ENCODE measurements at places on chromosomes 2 and 18.
A peak's percentile ranks its signal among the peaks of the same experiment; 100 is the strongest.

DNA sequence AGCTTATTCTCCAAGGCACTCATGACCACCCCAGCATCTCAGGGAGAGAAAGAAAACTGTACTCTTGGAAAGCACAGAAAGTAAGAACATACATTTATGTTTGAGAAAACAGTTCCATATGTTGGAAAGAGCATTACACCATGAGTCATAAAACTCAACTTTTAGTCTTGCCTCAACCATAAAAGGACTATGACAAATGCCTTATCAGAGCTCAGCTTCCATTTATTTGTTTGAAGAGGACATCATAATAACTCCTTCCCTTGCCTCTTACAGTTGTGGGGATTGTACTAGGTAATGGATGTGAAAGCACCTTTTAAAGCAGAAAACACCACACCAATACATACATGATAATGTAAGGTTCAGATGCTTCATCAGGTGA lies 370.8 kb downstream of the LNPK start:
- DNase-seq = no peak

- no peak for DNase-seq
Observed at GRCh38 chr2:19139386-19139785, 219.0 kb downstream of the OSR1 start.

GRCh38 chr18:79465392-79465991 lies 69.8 kb downstream of the NFATC1 start:
- DNase-seq = peak; percentile 28

GRCh38 chr2:54194761-54195750 lies 61.0 kb downstream of the TSPYL6 start:
- no peak for DNase-seq

DNA sequence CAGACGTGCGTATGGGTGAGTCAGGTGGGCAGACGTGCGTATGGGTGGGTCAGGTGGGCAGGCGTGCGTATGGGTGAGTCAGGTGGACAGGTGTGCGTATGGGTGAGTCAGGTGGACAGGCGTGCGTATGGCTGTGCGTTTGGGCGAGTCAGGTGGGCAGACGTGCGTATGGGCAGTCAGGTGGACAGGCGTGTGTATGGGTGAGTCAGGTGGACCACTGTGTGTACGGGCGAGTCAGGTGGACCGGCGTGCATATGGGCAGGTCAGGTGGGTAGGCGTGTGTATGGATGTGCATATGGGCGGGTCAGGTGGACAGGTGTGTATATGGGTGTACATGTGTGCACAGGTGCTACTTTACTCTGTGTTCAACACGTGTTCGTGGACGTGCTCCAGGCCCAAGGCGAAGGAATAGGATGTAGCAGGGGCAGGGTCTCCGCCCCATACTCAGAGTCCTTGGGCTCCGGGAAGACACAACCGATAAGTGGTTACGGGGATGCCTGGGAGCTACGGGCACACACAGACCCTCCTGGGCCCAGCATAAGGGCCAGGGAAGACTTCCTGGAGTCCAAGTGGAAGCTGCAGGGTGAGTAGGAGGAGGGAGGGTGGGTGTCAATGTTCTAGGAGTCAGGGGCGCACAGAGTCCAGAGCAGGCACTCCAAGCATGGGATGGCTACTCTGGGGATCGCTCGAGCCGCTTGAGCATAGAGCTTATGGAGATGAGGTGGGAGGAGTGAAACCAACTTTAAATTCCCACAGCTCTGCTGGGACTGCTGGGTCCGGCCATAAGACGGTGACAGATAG lies 27.1 kb upstream of the KLF11 start:
- DNase-seq = no peak

DNA sequence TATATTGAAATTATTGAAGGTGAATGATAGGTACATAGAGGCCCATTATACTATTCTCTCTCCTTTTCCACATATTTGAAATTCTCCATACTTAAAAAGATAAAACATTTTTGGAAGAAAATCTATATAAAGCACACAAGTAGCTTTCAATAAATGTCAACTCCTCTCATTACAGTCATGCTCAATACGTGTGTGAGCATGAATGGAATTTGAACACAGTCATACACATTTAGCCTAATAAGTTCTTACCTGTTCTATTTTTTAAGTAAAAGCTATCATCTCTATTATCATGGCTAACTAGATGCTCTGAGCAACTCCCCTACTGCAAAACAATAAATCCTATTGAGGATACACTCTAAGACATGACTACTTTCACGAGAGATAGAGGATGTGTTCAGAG lies 41.9 kb upstream of the SPATS2L start:
- no peak for DNase-seq

GRCh38 chr18:51398104-51398503 lies 200.6 kb upstream of the MEX3C start:
- no peak for DNase-seq

DNA sequence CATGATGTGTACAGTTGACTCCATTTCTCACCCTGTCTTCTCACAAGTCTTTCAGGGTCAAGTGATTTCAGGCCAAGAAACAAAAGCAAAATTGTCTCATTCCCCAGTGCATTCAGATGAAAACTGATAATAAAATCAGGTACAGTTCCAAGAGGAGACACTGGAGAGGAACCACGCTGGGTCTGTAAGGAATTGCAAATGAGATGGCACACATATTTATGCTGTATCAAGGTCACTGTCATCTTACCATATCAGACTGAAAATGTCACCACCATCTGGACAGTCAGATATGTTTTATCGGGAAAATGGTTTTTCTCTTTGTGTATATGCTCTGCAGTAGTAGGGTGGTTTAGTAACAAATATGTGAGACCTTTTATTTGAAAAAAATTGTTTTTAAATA lies 91.7 kb downstream of the CCDC138 start:
- no peak for DNase-seq

- DNase-seq = no peak
Observed at GRCh38 chr18:31598021-31598805, 6.5 kb downstream of the TTR start.

DNA sequence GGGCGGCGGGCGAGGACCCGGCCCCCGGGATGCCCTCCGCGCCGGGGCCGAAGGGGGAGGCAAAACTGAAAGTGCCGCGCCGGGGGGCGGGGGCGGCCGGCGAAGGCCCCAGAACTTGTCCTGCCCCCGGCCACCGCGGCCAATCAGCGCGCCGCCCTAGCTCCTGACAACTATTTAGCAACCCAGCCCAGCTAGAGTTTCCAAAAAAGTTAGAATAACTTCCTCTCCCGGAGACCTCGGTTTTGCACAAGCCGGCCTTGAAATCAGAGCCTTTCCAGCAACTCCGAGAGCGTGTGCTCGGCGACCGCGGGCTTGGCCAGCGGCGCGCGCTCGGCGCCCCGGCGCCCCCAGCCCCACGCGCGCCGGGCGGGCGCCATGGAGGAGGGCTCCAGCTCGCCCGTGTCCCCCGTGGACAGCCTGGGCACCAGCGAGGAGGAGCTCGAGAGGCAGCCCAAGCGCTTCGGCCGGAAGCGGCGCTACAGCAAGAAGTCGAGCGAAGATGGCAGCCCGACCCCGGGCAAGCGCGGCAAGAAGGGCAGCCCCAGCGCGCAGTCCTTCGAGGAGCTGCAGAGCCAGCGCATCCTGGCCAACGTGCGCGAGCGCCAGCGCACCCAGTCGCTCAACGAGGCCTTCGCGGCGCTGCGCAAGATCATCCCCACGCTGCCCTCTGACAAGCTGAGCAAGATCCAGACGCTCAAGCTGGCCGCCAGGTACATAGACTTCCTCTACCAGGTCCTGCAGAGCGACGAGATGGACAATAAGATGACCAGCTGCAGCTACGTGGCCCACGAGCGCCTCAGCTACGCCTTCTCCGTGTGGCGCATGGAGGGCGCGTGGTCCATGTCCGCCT lies at the start of gene TWIST2:
TSS of gene TWIST2 (plus strand) at position 245 of the 850 bp plus-strand sequence. CDS start at position 376, 131 bp downstream.
- DNase-seq = no peak

DNA sequence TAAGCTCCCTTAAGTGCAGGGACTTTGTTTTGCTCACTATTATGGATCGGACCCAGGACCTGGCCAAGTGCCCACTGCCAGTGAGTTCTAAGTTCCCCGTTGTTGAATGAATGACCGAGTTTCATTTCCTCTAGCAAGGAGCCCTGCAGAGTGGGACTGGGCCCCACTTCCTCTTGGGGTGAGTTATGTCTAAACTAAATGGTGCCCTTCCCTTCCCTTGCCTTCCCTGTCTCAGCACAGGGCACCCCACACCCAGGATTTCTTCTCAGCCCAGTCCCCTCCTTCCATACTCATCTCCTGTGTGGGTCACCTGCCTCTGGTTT lies 195.3 kb upstream of the HS6ST1 start:
- DNase-seq = no peak

DNA sequence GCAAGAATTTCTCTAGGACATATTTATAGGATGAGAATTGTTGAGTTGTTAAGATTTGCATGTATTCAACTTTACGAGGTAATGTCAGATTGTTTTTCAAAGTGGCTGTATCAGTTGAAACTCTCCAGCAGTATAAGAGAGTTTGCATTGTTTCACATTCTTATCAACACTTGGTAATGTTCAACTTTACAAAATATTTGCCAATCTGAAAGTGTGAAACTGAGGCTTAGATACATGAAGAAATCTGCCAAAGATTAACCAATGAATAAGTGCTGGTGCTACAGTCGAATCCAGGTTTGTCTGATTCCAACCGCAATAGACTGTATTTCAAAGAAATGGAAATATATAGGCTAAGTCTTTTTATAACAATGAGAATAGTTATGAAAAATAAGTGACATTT lies 117.0 kb downstream of the EHBP1 start:
- DNase-seq = no peak

DNA sequence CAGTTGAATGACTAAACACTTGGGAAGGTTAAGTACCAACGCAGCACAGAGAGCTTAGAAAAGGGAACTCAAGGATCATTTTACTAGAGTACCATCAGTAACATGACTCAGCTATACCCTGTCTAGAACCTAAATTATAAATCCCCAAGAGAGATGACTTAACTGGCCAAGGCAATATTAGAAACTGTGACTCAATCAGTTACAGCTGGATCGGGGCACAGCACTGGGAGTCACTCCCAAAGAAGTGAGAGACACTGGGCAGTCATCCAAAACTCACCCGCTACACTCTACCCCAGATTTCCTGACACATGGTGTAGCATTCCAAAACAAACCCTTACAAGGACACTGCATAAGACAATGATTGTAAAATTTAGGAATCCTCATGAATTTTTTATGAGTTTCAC lies 17.7 kb downstream of the IWS1 start:
- DNase-seq = peak; percentile 77

DNA sequence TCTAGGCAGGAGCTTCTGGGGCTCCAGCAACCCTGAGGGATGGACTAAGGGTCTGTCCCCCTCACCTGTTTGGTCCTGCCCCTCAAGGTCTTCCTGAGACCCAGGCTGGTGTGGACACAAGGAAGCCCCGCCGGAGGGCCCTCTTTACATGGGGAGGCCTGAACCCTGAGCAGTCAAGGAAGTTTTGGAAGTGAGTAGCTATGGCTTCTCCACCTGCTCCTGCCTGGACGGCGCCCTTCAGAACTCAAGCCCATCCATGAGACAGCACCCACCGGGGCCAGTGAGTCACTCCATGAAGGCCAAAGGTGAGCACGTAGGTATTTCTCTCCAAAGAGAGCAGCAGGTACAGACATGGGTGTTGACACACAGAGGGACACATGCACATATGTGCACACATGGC lies 98.2 kb upstream of the CTDP1 start:
- no peak for DNase-seq

DNA sequence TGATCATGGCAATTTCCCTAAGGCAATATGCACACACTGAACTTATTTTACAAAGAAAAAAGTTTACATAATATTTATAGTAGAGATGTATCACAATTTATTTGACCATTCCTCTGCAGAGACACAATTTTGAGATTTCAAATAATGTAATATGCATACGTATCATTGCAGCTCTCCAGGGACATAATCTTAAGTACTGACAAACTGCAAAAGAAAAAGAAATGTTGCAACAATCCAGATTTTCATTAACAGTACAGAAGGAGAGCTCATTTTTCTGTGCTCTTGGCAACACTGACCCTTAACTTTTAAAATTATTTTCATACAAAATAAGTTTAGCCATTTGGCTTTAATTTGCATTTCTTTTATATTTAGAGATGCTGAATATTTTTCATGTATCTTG lies 710.2 kb upstream of the SLC39A10 start:
- no peak for DNase-seq

- DNase-seq = no peak
Observed at GRCh38 chr18:41266616-41267015, 688.4 kb upstream of the PIK3C3 start.

DNA sequence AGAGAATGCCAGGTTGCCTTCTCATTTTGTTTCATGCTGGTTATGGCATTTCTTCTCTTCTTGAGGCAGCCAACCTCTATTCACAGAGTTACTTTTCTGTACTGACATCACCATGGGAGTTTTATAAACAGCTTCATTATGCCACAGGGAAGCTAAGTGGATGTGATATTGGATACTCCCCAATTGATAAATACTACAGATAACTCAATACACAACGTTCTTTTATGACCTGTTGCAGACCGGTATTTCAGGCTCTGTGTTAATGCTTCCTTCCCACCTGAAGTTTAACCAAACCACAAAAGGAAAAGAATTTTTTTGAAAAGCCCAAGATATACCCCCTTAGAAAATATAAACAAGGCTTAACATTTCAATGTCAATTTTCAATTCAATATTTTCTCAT lies 258.3 kb upstream of the SOX11 start:
- no peak for DNase-seq

DNA sequence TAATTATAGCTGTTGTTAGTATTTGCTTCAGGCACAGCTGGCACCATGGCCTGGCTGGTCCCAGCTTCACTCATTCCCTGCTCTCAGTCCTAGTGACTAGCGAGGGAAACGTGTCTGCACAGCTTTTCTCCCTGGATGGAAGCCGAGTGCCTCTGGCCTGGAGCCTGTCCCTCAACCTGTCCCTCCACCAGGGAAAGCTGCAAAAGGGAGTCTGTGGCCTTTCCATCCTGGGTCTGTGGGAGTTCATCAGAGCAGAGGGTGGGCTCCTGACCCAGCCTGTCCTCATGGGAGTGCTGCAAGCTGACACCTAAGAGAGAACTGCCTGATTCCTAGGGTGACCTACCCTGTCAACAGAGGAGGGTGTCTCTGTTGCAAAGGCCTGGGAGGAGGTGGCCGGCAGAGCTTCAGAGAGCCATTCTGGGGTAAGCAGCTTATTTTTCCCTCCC lies 118.3 kb downstream of the CAPN13 start:
- no peak for DNase-seq

GRCh38 chr2:16678964-16679363 lies 13.3 kb upstream of the CYRIA start:
- DNase-seq = no peak

GRCh38 chr2:76953733-76954347 lies 568.3 kb downstream of the LRRTM4 start:
- peak; percentile 73 for DNase-seq

- DNase-seq = peak; percentile 72
Observed at GRCh38 chr2:164826293-164827243, 15.1 kb downstream of the COBLL1 start.

DNA sequence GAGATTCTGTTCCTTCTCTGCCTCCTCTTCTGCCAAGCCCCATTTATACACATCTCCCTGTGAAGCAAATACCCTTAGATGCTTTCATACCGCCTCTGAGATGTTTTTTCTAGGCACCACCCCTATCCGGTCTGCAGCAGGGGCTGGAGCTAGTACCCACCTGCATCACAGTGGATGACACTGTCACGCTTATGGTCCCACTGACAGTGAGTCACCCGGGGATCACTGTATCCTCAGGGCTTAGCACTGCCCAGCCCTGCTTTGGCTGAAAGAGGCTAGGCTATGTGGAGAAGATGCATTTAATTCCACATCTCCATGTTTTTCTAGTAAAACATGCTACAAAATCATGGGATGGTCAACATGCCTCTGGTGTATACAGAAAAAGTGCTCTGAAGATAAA lies 9.9 kb downstream of the FABP1 start:
- no peak for DNase-seq

- no peak for DNase-seq
Observed at GRCh38 chr2:71596011-71596410, 142.7 kb downstream of the DYSF start.

All from OCI-M1 (cell line).